ENCODE measurements at places on chromosomes 6 and 20. TPM values are rescaled to one million over a fixed set of nuclear protein-coding genes. Genes with fewer than 3 reads are reported as not detected.

The ABCC10 gene
- 40.0 TPM for total RNA-seq

The TRIM15 gene
- 0.24 TPM for total RNA-seq

The DEFB124 gene
- total RNA-seq, result not detected

The C6orf141 gene
- total RNA-seq, result not detected

- no peak for DNase-seq
- H3K4me1 ChIP-seq, result peaks cover 16% of the 10 kb centered on the region
- peak overlapping the region; percentile 71 for H3K27ac ChIP-seq
- H3K4me3 ChIP-seq, result no peak overlapping the region
Observed at GRCh38 chr6:134402372-134402984, 84.6 kb upstream of the SGK1 start.

GRCh38 chr6:152277826-152278329 lies 359.3 kb downstream of the SYNE1 start:
- H3K27me3 ChIP-seq, result no peaks in the 10 kb centered on the region
- no peak overlapping the region for H3K4me3 ChIP-seq
- H3K36me3 ChIP-seq, result peaks cover 22% of the 10 kb centered on the region
- H3K4me1 ChIP-seq, result no peaks in the 10 kb centered on the region
- DNase-seq, result no peak
- H3K27ac ChIP-seq, result no peak overlapping the region

DNA sequence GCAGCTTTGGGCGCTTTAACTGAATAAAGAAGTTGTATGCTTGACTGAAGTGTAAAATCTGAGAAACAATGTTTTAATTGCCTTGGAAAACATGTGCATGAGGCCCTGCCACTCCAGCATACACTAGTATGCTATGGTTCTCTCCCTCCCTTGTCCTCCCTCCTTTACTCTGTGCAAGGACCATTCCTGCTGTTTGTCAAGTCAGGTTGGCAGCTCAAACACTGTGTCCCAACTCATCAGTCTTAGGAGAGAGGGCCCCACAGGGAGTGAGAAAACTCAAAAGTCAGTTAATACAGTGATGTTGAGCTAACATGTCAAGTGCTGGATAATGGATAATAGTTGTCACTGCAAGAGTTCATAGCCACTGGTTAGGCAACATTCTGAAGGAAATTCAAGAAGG lies 543.6 kb downstream of the GRIK2 start:
- H3K36me3 ChIP-seq, result no peaks in the 10 kb centered on the region
- H3K27ac ChIP-seq, result no peak overlapping the region
- no peak overlapping the region for H3K4me3 ChIP-seq
- H3K27me3 ChIP-seq, result no peaks in the 10 kb centered on the region
- H3K4me1 ChIP-seq, result no peaks in the 10 kb centered on the region
- no peak for DNase-seq

DNA sequence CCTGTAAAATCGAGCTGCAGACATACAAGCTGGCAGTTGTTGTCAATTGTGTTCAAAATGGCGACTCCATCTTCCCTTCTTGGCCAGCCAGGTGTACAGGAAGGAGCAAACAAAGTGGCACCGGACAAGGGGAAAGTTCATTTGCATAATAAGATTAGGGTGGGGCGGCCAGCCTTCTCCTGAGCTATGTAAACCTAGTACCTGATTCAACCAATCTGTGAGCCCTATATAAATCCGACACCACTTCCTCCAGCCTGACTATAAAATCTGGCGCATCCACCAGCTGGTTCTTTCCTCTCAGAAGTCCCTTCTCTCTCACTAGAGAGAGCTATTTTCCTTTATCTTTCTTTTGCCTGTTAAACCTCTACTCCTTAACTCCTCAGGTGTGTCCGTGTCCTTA lies 8.1 kb upstream of the HBS1L start:
- H3K4me3 ChIP-seq, result no peak overlapping the region
- no peak overlapping the region for H3K27ac ChIP-seq
- H3K36me3 ChIP-seq, result no peaks in the 10 kb centered on the region
- DNase-seq, result peak; percentile 39
- peaks cover 14% of the 10 kb centered on the region for H3K4me1 ChIP-seq

Data from activated CD4-positive, alpha-beta T cell treated with anti-CD3 and anti-CD28 coated beads, Interleukin-2, amount 10 ng/mL, durations not matched to agents 24 days and 14 days (primary cell).